ELF-1 (cell line): ENCODE measurements at places on chromosomes 7 and 10.
A peak's percentile ranks its signal among the peaks of the same experiment; 100 is the strongest.

GRCh38 chr7:144102041-144102440 lies 7.3 kb upstream of the OR2A2 start:
- no peak for DNase-seq

- no peak for DNase-seq
These were observed 93.7 kb upstream of the RPA3 start for GRCh38 chr7:7812112-7812511.

DNA sequence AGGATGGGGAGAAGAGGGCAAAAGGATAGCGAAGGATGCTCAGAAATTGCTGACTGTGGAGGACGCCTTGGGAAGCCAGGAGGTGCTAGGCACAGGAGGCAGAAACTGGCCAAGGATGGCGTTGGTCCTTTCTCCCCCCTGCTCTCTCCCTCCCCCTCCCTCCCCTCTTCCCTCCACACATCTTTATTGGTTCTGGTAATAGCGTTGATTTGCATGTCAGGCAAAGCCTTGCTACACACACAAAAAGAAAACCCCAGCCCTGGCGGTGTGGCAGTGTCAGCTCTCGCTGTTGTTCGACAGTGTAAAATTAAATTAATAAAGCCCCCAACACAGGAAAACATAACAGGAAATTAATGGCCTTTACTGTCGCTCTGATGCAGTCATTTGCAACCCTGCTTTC lies 47.2 kb downstream of the PAX2 start:
- DNase-seq = no peak

GRCh38 chr7:36896418-36896817 lies 172.1 kb upstream of the AOAH start:
- DNase-seq = no peak

DNA sequence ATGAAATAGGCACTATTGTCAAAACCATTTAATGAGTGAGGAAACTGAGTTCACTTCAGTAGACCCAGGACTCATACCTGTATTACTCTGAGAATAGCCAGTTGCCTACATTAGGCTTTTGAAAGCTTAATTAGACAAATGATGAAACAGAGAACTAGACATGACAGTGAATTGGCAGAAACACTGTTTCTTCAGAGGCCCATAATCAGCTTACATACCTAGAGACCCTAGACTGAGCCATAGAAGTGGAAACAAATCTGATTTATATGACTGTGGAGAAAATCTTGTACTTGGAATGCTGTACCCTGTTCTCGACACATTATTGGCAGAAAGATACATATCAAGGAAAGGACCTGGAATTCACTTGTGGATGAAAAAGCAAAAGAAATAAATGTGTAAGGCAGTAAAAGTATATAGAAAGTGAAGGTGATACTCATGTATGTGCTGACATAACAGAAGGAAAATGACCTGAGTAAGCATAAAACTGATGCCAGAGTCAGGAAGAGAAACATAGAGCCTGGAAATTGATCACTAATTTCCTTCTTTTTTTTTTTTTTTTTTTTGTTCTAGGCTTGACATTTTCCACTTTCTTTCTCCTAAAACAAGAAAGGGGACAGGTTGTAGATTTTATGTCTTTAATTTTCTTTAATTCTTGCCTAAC lies 251.5 kb downstream of the BICC1 start:
- no peak for DNase-seq

- no peak for DNase-seq
These were observed 554 bp downstream of the FRA10AC1 start for GRCh38 chr10:93701866-93702209.

DNA sequence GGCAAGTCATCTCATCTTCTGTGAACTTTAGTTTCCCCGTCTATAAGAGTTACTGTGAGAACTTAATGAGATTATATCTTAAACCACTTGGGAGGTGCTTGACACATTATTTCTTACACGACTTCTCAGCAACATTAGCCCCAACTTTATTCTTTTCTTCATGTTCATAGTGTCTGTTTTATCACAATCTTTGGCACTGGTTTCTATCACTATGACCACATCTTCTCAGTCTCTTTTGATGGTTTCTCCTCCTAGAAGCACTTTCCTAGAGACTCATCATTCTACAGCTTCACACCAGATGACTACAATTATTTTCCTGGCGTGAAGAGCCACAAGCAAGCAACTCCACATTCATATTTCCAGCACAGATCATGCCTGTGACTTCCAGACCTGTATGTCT lies 26.5 kb upstream of the BET1 start:
- DNase-seq = no peak

DNA sequence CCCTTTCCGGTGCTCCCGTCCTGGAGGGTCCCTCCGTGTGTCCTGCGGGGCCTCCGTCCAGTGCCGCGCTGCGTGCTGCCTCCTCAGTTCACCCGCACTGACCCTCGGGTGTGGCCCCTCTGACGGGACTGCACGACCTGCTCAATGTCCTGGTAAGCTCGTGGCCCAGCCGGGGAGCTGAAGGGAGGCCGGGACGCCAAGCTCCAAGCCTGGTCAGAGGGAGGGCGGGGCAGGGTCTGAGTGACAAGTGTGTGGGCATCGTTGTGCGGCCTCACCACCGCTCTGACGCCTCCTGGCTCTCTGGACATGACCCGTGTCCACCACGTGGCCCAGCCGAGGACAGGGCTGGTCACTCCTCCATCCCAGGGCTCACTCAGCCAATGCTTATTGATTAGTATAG lies 25.9 kb downstream of the FAM20C start:
- DNase-seq = no peak

GRCh38 chr7:4809666-4810065 lies 34.2 kb downstream of the AP5Z1 start:
- DNase-seq = no peak

GRCh38 chr7:12567015-12567414 lies 3.5 kb upstream of the SCIN start:
- DNase-seq = no peak

DNA sequence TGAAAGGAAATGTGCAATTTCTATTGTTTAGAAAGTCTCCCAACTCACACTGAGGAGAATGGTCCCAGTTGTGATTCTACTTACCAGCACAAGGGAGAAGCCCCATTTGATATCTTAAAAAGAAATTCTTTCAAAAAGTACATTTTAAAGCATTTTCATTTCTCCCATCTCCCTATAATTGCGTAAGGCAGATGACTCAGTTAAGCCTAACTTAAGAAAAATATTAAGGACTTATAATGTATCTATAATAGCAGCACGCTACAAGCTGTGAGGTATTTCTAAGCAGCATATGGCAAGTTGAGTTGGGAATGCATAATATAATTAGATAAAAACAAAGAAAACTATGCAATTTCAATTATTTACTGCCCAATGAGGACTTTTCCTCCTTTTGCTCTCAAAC lies 8.5 kb upstream of the NRCAM start:
- no peak for DNase-seq

DNA sequence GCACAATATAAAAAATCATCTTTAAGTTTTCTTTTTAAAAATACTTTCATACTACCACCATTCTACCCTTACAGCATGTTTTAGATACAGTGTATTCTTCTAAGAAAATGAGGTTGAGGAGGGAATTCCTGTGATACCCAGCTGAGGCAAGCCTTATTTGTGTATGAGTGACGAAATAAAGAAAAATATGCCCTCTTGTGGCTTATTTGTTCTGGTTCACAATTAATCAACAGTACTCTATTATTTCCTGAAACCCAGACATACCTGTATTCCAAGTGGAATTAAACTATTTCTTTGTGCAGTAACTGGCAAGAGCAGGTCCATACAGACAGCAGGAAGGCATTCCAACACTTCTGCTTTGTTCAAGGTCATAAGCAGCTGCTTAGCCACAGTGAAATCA lies 4.5 kb upstream of the SEMA3D start:
- no peak for DNase-seq

DNA sequence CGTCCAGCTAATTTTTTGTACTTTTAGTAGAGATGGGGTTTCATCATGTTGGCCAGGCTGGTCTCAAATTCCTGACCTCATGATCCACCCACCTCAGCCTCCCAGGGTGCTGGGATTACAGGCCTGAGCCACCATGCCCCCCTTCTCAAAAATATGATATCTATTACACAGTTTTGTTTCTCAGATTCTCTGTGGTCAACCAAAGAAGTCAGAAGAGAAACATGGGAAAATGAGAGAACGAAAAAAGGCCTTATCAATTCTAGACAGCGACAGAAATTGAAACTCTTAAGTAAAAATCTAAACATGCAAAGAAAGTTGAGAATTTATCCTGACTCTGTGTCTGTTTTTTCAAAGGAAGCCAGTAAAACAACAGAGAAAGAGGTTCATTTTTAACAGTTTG lies 283.8 kb upstream of the PLXDC2 start:
- DNase-seq = no peak

GRCh38 chr10:29772403-29772802 lies 137.6 kb upstream of the SVIL start:
- no peak for DNase-seq

DNA sequence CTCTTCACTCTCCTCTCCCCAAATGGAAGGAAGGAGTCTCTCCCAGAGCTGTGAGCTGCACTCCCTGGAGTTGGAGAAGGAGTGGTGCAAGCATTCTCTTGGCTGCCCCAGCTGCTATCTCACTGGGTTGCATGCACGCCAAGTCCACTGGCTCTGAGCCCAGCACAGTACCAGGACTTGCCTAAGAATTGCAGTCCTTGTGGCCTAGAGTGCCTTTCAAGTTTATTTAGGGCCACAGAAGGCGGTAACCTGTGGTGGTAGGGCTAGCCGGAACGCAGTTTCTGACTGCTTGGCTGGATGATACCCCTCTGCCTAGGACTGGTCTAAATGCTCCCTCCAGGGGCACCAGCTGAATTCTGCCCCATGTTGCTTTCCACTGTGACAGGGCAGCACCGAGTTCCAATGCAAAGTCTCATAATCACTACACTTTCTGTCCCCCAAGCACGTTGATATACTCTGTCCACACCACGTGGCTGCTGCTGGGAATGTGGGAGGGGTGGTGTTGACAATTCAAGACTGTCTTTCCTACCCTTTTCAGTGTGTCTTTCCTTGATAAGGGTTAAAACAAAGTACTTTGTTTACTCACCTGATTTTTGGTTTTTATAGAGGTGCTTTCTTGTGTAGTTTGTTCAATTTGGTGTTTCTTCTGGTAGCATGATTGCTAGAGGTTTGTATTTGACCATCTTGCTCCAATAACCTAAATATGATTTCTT lies 57.0 kb downstream of the PHTF2 start:
- no peak for DNase-seq

- DNase-seq = no peak
These were observed 55.4 kb upstream of the SGMS1 start for GRCh38 chr10:50679149-50679548.

- peak; percentile 44 for DNase-seq
These were observed 49.1 kb downstream of the AOC1 start for GRCh38 chr7:150901160-150902035.

DNA sequence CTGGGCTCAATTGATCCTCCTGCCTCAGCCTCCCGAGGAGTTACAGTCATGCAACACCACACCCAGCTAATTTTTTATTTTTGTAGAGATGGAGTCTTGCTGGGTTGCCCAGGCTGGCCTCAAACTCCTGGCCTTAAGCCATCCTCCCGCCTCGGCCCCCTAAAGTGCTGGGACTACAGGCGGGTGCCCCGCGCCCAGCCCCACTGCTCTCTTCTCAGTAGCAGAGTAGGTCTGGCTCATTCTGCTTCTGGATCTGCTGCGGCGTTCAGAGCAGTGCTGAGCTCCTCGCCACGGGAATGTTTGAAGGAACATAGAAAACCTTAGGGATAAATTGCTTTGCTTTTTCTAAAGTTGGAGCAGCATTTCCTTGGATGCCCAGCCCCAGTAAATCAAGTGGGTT lies 27.4 kb downstream of the WIPI2 start:
- DNase-seq = no peak

DNA sequence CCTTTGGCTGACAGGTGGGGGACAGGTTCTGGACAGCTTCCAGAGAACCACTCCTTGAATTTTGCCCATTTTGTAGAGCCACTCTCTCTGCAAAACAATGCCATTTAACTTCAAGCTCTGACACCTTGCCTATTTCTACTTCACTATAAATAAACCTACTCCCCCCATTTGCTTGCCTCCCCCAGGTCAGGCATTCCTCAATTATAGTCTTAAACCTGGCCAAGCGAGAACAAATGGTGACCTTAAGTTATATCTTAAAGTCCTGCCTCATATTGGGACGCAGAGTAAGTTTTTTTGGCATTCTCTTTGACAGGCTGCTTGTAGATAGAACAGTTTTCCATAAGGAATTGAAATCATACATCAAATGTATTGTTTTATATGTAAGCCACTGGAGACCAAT lies 706.9 kb downstream of the LRMDA start:
- DNase-seq = no peak

GRCh38 chr7:108425714-108426275 lies 30.4 kb downstream of the NRCAM start:
- no peak for DNase-seq

- no peak for DNase-seq
These were observed 51.8 kb upstream of the PPP2R2D start for GRCh38 chr10:131848741-131849590.

DNA sequence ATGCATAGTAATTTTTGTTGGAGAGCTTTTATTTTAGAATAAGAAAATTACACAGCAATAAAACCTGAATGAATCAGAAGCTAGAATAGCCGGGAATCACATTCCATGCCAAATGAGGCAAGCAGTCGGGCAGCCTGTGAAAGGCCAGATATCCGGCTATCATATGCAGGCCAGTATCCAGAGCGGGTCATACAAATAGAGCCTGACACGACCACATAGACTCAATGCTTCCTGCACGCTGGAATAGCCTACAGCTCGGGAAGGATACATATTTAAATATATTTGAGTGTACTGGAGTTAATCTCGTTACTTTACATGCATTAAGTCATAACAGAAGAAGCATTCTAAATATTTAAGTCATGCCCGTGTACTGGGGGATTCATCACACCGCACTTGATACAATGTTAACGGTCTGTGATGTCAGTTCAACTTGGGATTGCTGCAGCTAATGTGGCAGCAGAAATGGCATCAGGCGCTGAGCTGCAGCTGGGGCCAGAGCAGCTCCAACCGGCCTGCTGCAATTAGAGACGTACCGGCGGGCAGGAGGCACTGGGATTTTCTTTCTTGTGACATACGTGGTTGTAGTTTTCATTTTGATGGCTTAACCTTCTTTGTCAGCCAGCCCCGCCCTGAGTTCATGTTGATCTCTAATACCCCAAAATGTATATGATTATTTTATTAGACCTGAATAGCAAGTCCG lies 112.0 kb downstream of the EBF3 start:
- no peak for DNase-seq

DNA sequence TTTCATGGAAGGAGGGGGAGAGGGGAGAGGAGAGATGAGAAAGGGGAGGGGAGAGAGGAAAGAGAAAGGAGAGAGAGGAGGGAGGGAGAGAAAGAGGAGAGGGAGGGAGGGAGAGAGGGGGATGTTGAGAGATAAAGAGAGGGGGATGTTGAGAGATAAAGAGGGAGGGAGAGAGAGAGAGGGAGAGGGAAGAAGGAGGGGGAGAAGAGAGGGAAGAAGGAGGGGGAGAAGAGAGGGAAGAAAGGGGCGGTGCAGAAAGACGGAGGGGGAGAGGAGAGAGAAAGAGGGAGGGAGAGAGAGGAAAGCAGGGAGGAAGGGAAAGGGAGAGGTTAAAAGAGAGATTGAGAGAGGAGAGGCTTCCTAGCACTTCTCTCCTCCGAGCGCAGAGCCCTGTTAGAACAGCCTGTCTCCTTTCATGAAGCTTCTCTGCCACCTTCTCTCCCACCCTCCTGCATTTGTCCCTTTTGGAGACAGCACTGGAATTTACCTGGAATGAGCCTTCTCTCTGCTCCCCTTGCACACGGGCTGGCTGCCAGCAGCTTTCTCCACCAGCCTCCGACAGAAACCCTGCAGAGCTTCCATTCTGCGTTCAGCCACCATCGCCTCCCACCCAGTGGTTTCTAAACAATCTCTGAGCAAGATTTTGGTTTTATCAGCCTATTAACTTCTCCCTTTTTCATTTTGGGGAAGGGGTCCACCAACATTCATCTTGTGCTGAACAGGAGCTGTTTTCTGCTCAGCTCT lies 74.0 kb upstream of the CARD11 start:
- DNase-seq = no peak

- DNase-seq = no peak
These were observed 127.8 kb downstream of the ICA1 start for GRCh38 chr7:8134089-8134733.
